ENCODE measurements at places on chromosomes 3 and 15. TPM values are rescaled to one million over a fixed set of nuclear protein-coding genes. Genes with fewer than 3 reads are reported as not detected.

DNA sequence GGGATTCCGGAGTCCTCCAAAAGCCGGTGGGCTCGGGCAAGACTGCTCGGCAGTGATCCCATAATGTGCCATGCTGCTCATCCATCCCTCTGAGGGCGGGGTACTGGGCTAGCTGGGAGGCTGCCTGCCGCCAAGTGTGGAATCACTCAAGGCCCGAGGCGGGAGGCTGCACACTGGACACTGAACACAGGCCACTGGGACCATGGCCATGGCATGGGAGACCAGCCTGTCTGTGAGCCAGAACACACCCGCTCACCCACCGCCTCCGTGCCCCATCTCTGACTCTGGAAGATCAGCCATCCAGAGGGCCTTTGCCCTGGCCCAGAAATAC is 1.4 kb downstream of the C3orf22 start:
- DNase-seq: peak; percentile 21

Gene DPPA4
- polyA plus RNA-seq: not detected

DNA sequence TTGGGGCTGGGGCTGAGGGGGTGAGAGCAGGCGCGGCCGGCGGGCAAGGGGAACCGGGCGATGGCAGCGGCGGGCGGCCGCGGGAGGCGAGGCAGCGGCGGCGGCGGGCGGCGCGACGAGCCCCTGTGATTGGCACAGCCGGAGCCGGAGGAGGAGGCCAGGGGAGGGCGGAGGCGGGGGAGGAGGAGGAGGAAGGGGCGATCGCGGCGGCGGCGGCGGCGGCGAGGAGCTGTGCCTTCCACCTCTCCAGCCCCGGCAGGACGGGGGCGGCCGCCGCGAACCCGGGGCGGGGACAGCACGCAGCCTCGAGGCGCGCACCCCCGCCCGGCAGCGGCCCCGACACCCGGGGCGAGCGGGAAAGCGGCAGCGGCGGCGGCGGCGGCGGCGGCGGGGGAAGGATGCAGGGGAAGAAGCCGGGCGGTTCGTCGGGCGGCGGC is at the start of gene SLCO3A1:
SLCO3A1 (plus strand) TSS at position 198 of the 437 bp plus-strand sequence.
- peak; percentile 75 for DNase-seq

DNA sequence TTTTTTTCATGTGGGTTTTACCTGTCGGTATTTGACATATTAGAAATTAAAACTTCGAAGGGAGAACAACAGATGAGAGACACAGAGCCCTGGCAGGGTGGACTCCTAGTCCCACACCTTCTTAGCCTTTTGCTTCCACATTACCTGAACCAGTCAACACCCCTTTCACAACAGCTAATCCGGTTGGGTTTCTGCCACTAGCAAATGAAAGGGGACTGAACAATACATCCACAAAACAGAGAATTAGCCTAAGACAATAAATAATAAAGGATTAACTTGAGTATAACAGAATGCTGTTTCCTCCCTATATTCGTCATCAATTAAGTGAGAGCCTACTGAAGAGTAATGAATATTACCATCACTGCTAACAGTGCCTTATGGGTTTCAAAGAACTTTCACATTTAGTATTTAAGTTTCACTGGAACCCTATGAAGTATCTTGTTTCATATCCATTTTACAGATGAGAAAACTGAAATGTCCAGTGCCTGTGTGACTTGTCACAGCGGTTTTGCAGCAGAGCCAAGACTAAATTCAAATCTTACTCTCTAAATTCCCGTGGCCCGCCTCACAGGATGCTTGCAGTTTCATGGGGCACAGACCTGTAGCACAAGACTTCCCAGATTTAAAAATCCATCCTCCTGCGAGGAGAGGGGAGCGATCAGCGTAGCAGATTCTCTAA is 1.0 kb upstream of the RAB8B start:
- DNase-seq: no peak

GRCh38 chr15:84600331-84600686 is 500 bp upstream of the ZSCAN2 start:
- peak; percentile 88 for DNase-seq

DNA sequence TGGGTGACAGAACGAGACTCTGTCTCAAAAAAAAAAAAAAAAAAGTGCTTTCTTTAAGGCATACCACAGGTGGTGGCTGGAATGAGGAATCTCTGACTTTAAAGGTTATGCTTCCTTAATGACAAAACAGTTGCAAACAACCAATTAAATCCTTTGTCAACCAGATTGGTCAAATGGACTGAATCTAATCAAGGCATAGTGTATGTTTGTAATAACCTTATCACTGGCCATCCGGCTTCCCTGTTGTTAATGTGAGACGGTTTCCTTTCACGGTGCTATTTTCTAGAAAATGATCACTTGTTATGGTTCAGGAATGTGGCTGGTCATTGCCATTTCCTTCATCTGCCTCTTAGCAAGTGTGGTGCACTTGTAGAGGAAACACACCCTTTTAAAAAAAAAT is 75.9 kb downstream of the FLNB start:
- no peak for DNase-seq

Gene PRR20G
- not detected for polyA plus RNA-seq

- no peak for DNase-seq
These were observed 150.5 kb upstream of the PRR20G start for GRCh38 chr3:127438371-127438770.

Gene FBXO40
- 0.06 TPM for polyA plus RNA-seq

DNA sequence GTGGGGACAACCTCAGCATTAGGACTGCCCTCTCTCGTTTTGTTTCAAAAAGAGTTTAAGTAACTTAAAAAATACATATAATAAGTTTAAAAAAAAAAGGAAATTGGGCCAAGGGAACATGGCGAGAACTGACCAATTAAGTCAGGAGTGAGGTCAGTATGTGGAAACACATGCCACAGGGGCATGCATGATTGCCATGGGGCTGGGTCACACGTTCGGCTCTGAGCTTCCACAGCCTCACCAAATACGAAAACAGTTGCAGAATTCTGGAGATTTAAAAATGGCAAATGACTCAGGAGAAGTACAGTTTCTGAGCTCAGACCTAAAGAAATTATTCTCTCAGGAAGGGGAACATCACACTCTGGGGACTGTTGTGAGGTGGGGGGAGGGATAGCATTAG is 24.1 kb downstream of the PDE8A start:
- DNase-seq: no peak

DNA sequence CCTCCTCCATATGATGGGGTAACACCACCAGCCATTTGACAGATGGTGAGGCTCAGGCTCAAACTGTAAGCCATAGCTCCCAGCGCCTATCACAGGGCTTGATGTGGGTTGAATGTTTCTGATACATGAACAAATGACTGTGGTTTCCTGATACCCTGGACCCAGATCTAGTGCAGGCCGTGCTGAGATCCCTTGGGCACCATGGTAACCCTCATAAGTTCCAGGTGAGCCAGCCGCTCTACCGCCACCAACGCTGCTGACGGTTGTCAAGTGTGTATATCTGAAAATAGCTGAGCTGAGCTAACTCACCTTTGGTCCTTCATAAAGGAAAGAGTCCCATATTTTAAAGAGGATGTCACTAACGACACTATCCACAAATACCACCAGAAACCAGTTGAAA is 74.5 kb downstream of the TBC1D2B start:
- no peak for DNase-seq

Gene NUTM1
- polyA plus RNA-seq: 0.15 TPM

Gene CRABP1
- 4.9 TPM for polyA plus RNA-seq

GRCh38 chr15:69583626-69584025 is 131.0 kb downstream of the RPLP1 start:
- no peak for DNase-seq

DNA sequence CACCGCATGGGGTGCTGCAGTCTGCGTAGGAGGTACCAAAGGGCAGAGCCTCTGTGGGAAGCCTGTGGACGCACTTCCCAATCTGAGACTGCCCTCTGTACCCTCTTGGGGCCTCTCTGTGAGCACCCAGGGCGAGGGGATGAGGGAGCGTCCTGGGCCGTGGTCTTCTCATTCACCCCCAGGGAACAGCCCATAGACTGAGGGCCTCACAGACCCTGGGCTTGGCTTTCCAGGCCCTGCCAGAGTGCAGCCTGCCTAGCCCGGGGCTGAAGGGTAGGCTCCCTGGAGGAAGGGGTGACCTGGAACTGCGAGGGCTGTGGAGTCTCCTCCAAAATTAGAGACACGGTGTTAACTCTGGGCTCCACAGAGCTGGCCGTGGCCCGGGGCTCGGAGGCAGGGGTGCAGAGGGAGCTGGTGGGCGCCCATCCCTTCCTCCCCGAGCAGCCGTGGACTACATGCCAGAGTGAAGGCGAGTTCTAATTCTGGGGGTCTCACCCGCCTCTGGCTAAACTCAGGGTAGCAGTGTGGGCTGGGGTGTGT is 468 bp upstream of the SPTBN5 start:
- DNase-seq: no peak

DNA sequence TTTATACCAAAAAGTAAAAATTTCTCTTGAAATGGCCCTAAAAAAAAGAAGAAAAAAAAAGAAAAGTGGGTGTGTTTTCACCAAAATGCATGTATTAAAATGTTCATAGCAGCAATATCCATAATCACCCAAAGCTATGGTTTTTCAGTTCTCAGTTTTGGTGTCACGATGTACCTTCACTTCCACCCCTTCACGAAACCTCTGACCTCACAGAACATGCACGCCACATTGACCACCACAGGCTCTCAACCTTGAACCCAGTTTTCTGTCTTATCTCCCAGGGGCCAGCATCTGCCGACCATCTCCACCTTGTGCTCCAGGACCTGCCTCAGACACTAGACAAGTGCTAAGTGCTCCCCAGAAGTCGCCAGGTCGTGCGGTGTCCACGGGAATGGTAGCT is 30.4 kb downstream of the COLQ start:
- no peak for DNase-seq

DNA sequence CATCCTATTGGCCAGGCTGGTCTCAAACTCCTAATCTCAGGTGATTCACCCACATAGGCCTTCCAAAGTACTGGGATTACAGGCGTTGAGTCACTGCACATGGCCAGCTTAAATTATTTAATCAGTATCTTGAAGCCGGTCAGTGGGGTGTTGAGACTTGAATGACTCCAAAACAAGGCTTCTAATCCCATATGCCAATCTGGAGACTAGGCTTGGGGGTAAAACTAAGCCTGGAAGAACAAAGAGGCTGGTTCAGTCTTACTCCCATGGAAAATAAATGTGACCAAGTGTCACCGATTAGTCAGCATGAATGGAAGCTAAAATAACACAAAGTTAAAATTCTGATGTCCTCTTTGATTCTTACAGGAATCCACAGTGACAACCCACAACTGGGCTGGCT is 509.1 kb downstream of the FOXP1 start:
- DNase-seq: no peak

Gene PBRM1
- 7.8 TPM for polyA plus RNA-seq

Gene COL6A5
- polyA plus RNA-seq: 0.05 TPM

GRCh38 chr3:27422617-27423016 is 53.4 kb upstream of the NEK10 start:
- DNase-seq: no peak

- DNase-seq: no peak
These were observed 34.0 kb upstream of the ZNF280D start for GRCh38 chr15:56767315-56767714.

Gene ACVR2B
- 0.61 TPM for polyA plus RNA-seq

- DNase-seq: no peak
These were observed 514.8 kb downstream of the EPHA3 start for GRCh38 chr3:89622063-89622700.

Gene FSD2
- polyA plus RNA-seq: not detected

GRCh38 chr15:48868023-48868422 is 9.9 kb upstream of the EID1 start:
- DNase-seq: no peak

DNA sequence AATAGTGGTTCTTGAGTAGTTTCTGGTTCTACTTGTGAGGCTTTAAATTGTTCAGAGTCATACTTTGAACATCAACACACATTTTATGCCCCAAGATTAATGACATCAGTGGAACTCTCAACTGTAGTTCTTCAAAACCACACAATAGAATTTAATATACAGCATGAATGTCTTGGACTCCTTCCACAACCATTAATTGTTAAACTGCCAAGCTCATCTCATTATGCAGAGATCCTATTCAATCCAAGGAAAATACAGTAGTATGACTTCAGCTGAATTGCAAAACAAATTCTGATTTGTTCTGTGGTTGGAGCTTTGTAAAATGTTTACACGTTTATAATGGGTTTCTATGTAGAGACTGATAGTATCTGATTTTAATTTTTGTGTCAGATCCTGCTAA is 199.2 kb upstream of the SLC2A2 start:
- DNase-seq: no peak

Gene TGM4
- polyA plus RNA-seq: not detected

Gene TLE3
- 21.0 TPM for polyA plus RNA-seq

Gene SCAANT1
- polyA plus RNA-seq: not detected

Gene CIDEC
- 0.63 TPM for polyA plus RNA-seq

DNA sequence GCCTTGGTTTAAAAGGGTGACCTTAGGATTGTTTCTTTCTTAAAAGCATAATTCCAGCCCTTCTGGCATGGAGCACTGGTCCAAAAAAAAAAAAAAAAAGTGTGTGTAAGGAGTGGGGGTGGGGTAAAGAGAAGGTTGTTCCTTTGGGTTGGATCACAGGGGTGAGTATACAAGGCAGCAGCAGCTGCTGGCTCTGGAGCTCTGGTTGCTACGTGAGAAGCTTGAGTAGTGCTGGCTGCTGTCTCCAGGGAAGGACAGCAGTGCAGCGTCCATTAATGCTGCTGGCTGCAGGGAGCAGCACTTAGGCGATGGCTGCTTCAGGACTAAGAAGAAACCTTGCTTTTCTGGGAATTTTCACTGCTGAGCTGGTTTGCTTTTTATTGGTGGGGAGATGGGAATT is 2.3 kb downstream of the SETD5 start:
- DNase-seq: peak; percentile 95

DNA sequence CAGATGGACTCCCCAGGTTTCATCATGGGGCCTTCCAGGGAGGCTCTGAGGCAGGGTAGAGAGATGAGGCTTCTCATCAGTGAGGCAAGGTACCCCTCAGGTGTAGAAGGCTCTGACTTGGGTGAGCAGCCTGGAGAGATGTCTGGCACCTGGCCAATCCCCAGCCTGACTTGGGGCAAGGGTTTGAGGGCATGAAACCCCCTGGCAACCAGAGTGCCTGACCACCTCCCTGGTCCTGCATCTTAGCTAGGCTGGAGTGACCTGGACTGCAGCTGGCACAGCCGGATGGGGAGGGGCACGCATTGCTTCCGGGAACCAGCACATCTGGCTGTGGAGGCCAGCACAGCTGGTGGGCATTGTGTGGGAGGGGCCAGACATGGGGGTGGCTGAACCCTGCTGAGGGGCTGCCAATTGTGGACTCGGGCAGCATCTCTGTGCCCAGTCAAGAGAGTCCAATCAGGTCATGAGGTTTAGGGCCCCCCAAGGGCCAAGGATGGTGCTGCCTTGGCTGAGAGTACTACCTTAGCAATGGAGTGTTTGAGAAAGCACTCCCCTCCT is 1.9 kb downstream of the ZBTB47 start:
- DNase-seq: peak; percentile 42

- no peak for DNase-seq
These were observed 56.1 kb upstream of the CACNA2D3 start for GRCh38 chr3:54066253-54066652.

Gene EXD1
- not detected for polyA plus RNA-seq

- peak; percentile 5 for DNase-seq
These were observed 54.2 kb downstream of the DTWD1 start for GRCh38 chr15:49675041-49675440.

DNA sequence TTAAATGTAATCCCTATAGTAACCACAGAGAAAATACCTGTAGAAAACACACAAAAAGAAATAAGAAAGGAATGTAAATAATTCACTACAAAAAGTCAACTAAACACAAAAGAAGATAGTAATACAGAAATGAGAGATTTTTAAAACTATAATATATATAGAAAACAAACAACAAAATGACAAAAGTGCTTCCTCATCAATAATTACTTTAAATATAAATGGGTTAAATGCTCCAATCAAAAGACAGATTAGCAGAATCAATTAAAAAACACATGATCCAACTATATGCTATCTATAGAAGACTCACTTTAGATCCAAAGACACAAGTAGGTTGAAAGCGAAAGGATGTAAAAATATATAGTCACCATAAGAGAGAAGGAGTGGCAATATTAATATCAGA is 45.8 kb downstream of the FRMD5 start:
- no peak for DNase-seq

Gene ROBO2
- polyA plus RNA-seq: not detected

All from stomach (tissue), 19 donors.